H7 (cell line): ENCODE measurements at places on chromosomes 5 and 9. TPM values are rescaled to one million over a fixed set of nuclear protein-coding genes. Genes with fewer than 3 reads are reported as not detected.

GRCh38 chr9:95481000-95481399 is 35.8 kb downstream of the PTCH1 start:
- DNase-seq: no peak

DNA sequence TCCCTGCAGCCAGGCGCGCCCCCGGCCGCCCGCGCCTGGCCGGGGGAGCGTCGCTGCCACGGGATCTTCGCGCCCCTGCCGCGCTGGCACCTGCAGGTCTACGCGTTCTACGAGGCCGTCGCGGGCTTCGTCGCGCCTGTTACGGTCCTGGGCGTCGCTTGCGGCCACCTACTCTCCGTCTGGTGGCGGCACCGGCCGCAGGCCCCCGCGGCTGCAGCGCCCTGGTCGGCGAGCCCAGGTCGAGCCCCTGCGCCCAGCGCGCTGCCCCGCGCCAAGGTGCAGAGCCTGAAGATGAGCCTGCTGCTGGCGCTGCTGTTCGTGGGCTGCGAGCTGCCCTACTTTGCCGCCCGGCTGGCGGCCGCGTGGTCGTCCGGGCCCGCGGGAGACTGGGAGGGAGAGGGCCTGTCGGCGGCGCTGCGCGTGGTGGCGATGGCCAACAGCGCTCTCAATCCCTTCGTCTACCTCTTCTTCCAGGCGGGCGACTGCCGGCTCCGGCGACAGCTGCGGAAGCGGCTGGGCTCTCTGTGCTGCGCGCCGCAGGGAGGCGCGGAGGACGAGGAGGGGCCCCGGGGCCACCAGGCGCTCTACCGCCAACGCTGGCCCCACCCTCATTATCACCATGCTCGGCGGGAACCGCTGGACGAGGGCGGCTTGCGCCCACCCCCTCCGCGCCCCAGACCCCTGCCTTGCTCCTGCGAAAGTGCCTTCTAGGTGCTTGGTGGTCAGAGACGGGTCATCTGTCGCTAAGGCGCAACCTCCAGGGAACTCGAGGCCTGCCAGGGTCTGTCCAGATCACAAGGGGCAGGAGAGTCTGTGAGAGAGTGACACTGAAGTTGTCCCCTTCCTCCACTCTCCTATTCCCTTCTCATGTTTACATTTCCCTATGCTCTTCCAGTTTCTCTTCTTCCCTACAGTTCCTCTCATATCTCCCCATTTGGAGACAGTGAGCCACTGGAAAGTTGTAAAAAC is 1.3 kb downstream of the GPR150 start:
- peak; percentile 79 for DNase-seq

DNA sequence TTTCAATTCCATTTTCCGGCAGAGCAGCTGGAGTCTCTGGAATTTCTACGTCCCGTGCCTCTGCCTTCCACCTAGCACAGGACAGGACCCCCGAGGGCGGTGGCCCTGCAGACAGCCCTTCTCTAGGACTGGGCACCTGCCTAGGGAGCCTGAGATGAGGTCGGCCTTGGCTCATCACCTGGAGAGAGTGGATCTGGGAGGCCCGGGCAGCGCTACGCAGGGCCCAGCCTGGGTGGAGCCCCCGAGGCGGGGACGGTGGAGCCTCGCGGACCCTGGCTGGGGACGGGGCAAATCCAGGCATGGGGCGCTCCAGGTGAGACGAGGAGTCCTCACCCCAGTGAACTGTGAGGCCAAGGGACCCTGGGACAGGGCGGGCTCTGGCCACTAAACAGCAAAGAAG is 114.5 kb downstream of the MTRR start:
- DNase-seq: peak; percentile 21

- DNase-seq: no peak
These were observed 295.6 kb downstream of the ADGRV1 start for GRCh38 chr5:90854169-90854568.

GRCh38 chr5:133698646-133699526 is 86.5 kb upstream of the FSTL4 start:
- no peak for DNase-seq

- DNase-seq: no peak
These were observed 343.4 kb upstream of the CDH6 start for GRCh38 chr5:30849931-30850710.

GRCh38 chr5:139341187-139341688 is 416 bp upstream of the PAIP2 start:
- DNase-seq: no peak

GRCh38 chr5:82147860-82148573 is 130.1 kb downstream of the RPS23 start:
- no peak for DNase-seq

GRCh38 chr5:80672140-80672736 is 17.5 kb upstream of the DHFR start:
- DNase-seq: peak; percentile 62

DNA sequence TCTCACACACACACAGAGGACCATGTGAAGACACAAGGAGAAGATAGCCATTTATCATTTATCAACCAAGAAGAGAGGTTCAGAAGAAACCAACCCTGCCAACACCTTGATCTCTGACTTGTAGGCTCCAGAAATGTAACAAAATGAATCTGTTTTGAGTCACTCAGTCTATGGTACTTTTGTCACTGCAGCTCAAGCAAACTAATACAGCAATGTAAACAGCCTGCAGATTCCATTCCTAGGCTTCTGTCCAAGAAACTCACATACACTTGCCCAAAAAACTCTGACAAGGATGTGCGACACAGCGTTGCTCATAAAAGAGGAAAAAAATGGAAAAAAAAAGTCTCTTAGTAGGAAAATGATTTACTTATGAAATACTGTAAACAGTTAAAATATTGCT is 33.4 kb downstream of the TRIM36 start:
- no peak for DNase-seq

GRCh38 chr9:100739208-100739607 is 161.3 kb downstream of the CAVIN4 start:
- DNase-seq: no peak

The NAA35 gene
- 39.1 and 49.3 TPM in 2 replicates for total RNA-seq

The SVEP1 gene
- total RNA-seq: 0.24 and 0.30 TPM in 2 replicates

The ISCA1 gene
- 51.2 and 56.2 TPM in 2 replicates for total RNA-seq
